Fibroblast of villous mesenchyme (primary cell): ENCODE measurements at places on chromosomes 5 and 9.

DNA sequence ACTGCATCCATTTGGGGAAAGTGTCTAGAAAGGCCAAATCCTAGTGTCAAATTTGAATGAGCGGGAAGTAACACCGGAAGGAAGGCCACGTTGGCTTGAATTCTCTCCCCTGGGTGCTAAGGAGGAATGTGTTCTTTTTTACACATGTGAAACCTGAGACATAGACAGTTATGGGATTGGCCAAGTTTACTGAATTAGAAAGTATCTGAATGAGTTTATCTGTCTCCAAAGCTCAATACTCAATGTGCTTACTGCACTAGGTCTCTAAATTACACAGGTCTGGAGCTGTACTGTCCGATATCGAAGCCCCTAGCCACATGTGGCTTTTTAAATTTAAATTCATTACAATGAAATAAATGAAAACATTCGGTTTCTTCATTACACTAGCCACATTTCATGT lies 6.0 kb downstream of the DMRT1 start:
- no peak for DNase-seq

DNA sequence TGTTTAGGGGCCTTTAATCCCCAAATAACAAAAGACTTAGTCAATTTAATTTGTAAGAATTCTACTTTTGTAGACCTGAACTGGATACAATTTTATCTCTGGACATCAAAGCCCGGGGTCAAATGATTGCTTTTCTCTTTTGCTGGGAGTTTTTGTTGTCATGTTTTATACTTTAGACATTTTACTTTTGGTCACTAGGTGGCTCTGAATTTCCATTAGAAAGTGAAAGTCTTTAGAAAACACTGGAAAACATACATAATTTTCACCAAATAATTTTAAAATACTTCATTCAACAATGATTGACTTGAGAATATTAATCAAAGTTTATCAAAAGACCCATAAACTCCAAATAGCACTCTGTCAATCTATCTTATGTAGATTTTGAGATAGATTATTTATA lies 2.8 kb upstream of the PCA3 start:
- peak; percentile 8 for DNase-seq

DNA sequence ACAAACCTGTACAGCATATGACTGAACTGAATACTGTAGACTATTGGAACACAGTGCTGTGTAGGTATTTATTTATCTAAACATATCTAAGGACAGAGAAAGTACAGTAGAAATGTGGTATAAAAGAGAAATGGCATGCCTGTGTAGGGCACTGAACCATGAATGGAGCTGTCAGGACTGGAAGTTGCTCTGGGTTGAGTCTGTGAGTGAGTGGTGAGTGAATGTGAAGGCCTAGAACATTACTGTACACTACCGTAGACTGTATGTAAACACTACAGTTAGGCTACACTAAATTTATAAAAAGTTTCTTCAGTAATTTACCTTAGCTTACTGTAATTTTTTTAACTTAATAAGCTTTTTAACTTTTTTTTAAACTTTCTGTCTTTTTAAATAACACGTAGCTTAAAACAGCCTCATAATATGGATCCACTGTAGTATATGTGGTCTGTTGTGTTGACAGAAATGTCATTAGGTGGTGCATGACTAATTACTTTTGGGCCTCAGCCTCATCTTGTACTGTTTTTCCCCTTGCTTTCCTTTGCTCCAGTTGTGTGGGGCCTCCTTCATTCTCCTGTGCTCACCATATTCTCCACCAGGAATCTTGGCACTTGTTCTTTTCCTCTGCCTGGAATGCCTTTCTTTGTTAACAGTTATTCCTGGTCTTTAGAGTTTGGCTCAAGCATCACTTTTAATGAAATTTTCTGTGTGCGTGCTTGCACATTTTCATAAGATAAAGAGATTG lies 8.8 kb downstream of the SPIN1 start:
- peak; percentile 22 for DNase-seq

DNA sequence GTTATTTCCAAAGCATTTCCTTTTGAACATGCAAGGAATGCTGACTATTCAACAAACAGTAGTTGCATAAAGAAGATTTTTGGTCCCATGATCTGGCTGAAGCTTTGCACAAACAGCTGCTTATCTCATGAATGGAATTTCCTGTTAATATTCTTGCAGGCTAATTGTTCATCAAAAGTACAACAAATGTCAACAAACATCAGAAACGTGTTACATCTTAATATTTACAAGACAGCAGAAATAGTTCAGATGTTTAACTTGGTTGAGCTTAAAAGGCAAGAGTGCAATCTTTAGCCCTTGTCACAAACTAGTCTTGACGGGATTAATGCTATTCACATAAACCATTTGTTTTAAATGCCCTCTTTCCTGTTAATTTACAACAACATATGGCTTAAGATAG lies 47.9 kb upstream of the BASP1 start:
- DNase-seq: peak; percentile 98

GRCh38 chr5:120538644-120539043 lies 74.5 kb downstream of the PRR16 start:
- DNase-seq: peak; percentile 28

DNA sequence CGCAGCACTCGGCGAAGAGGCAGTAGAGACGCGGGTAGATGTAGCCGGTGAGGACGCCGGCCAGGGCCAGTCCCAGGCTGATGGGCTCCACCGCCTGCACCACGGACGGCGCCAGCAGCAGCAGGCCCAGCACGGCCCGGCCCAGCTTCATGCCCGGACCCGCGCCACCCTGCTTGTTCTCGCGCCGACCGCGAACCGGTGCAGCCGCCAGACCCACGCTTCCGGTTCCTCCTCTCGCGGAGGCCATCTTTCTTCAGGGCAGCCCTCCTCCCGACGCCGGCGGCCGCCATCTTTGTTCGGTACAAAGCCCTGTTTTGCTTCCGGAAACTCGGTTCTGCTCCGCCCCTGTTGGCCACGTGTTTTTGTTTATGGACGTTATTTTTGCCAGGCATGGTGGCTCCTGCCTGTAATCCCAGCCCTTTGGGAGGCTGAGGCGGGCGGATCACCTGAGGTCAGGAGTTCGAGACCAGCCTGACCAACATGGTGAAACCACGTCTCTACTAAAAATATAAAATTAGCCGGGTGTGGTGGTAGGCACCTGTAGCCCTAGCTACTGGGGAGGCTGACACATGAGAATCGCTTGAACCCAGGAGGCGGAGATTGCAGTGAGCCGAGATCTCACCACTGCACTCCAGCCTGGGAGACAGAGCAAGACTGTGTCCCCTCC lies at the start of gene TOR1A:
Gene TOR1A, minus strand, starts transcription at position 202 of the 667 bp plus-strand sequence. Its CDS starts 51 bp downstream, at position 151.
- DNase-seq: peak; percentile 96

- DNase-seq: no peak
These were observed 4.2 kb downstream of the ZNF79 start for GRCh38 chr9:127428348-127428747.

DNA sequence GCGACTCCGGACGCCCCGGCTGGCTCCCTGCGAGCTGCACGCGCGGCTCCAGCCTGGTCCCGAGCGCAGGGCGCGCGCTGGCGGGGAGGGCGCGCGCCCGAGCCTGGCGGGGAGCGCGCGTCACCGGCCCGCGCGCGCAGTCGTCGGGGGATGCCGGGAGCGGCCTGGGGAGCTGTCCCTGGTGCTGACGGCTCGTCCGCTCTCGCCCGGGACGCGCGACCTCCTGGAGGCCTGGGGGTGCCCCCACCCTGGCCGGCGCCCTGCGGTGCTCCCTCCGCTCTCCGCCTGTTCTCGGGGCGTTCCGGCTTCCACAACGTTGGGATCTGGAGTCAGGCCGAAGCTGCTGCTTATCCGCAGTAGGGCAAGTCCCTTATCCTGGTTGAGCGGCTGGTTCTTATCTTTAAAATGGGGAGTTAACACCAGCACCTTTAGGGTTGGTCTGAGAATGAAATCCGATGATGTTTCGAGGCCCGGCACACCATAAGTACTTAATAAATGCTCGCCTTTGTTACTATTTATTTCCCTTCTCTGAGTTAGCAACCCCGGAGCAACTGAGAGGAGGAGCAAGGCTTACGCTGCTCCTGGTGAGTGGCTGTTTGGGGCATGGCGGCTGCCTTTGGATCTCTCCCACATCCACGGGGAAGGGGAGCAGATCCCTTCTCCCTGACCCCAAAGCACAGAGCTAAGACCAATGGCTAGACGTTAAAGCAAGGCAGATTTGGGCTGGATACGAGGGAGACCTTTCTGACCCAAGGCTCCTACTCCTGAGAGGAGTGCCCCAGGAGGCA lies at the start of gene FAM163B:
Gene FAM163B, minus strand, starts transcription at position 79 of the 788 bp plus-strand sequence. CDS start 29,166 bp downstream, outside the sequence.
- DNase-seq: peak; percentile 48

GRCh38 chr9:110797611-110798010 lies 129.0 kb downstream of the MUSK start:
- peak; percentile 39 for DNase-seq

DNA sequence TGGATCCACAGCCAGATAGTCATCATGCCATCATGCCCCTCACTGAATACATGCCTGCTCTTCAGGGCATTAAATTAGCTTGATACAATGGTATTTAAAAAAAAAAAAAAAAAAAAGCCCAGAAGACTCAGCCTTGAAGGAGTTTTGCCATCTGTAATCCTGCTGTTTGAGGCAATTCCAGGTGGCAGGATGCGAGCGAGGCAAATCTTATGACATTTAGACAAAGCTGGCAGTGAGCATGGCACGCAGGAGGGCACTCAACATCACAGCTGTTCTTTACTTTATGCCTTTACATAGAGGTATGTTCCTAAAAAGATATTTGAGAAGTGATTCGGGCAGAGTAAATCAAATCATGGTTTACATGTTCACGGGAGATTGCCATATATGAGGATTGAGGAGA lies 692.0 kb upstream of the DMAC1 start:
- no peak for DNase-seq

GRCh38 chr5:99922386-99922785 lies 612.8 kb upstream of the FAM174A start:
- DNase-seq: no peak

GRCh38 chr5:133863857-133864585 lies 104.4 kb downstream of the C5orf15 start:
- DNase-seq: no peak

DNA sequence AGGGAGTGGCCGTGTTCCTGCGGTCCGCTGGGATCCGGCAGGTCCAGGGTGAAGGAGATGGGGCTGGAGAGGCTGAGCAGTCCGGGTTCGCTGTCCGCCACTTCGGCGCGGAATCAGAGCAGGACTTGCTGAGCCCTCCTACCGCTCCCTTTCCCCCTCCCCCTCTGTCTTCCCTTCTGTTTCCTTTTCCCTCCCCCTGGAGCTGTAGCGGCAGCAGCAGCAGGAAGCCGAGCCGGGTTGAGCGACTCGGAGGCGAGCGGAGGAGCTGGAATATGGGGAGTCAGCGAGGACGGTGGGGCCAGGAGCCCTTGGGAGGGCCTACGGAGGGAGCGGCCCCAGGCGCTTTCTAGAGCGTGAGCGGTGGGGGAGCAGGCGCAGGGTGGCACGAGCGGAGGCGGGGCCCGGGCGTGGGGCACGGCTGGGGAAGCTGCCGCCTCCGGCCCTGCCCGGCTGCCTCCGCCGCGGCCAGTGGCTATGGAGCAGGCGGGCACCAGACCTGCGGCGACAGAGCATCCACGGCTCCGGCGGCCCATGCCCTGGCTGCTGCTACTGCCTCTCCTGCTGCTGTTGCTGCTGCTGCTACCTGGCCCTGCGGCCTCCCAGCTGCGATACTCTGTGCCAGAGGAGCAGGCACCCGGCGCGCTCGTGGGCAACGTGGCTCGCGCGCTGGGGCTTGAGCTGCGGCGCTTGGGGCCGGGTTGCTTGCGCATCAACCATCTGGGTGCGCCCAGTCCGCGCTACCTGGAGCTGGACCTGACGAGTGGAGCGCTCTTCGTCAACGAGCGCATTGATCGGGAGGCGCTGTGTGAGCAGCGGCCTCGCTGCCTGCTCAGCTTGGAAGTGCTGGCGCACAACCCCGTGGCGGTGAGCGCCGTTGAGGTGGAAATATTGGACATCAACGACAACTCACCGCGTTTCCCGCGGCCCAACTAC lies at the start of gene PCDHAC2:
Gene PCDHAC2, plus strand, starts transcription at position 184 of the 933 bp plus-strand sequence. Its CDS starts 291 bp downstream, at position 475.
- DNase-seq: no peak

DNA sequence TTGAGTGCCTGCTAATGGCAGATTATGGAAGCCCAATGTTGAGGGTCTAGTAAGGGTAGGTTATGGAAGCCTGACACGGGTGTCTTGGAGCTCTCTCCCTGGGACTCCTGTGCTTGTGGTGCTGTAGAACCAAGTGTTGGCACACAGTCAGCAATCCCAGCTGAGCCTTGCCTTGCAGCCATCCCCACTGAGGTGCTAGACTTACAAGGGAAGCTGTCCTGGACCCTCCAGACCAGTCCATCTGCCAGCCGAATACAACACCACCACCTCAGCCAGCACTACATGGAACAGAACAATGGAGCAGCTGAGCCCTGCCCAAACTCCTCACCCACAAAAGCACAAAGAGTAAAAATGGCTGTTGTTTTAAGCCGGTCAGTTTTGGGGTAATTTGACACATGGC lies 90.5 kb upstream of the DNAH5 start:
- DNase-seq: no peak

DNA sequence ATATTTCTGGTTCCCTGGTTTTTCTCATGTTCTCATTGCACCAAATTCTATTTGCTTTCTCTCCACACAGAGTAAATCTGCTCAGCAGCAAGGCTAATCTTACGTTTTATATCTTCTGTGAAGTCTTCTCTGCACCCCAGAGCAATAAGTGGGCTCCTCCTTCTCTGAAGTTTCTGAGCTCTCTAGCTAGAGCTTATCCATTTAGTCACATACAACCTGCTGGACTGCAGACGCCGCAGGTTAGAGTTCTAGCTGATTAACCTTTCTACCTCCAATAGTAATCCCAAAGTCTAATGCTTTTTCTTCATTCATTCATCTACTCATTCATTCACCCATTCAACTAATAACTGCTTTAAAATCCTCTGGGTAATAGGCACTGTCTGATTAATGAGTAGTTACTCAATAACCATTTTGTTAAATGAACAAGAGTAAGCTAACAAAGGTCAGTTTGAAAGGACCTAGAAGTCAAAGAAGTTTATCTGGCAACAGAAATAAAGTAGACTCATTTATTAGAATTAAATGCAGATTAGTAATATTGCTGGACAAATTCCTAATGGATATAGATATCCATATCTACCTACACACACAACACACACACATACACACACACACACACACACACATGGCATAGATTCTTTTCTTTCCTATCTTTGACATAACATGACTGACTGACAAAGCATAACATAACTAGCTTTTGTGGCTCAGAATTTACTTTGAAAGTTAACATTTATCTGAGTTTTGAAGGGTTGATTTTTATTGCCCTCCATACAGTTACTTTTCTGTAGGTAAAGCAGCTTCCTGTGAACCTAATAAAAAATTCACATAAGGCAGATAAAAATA lies 984.6 kb upstream of the SEMA6A start:
- DNase-seq: no peak
